Astrocyte (in vitro differentiated cells and primary cell): ENCODE measurements at places on chromosomes 2 and 18. TPM values are rescaled to one million over a fixed set of nuclear protein-coding genes. Genes with fewer than 3 reads are reported as not detected.

PRKAG3 gene
- not detected in 2 replicates for total RNA-seq

GRCh38 chr18:5250603-5251002 lies 44.9 kb downstream of the ZBTB14 start:
- no peaks in the 10 kb centered on the region for H3K4me1 ChIP-seq
- no peak overlapping the region for H3K4me3 ChIP-seq
- DNase-seq = no peak
- no peaks in the 10 kb centered on the region for H3K36me3 ChIP-seq
- no peaks in the 10 kb centered on the region for H3K27me3 ChIP-seq

- no peaks in the 10 kb centered on the region for H3K36me3 ChIP-seq
- H3K27me3 ChIP-seq = no peaks in the 10 kb centered on the region
- no peak overlapping the region for H3K4me3 ChIP-seq
- DNase-seq = peak; percentile 94
- H3K27ac ChIP-seq = no peak overlapping the region
Measured at GRCh38 chr18:60978338-60978737, 354.9 kb upstream of the CDH20 start.

C1QL2 gene
- 0.20 TPM in 1 of 2 replicates, not detected in the other for total RNA-seq

ABCG5 gene
- not detected in 2 replicates for total RNA-seq

SLC19A3 gene
- 0.12 and 0.14 TPM in 2 replicates for total RNA-seq
